Testis (tissue), 5 donors: ENCODE measurements at places on chromosomes 4 and X. TPM values are rescaled to one million over a fixed set of nuclear protein-coding genes. Genes with fewer than 3 reads are reported as not detected.

Gene SCRG1
- 32.0 TPM for total RNA-seq

Gene GAGE2A
- total RNA-seq, result 28.8 TPM

Gene C4orf51
- 0.87 TPM for total RNA-seq

Gene ATP2B3
- total RNA-seq, result 0.16 TPM

Gene SSX4
- total RNA-seq, result 2.7 TPM

Gene MAB21L2
- not detected for total RNA-seq

Gene CENPVL1
- not detected for total RNA-seq

Gene HTATSF1
- total RNA-seq, result 115 TPM

Gene SPACA5
- 18.9 TPM for total RNA-seq

Gene PLP1
- 119 TPM for total RNA-seq

Gene TSPAN6
- total RNA-seq, result 133 TPM

Gene PAGE2B
- 33.9 TPM for total RNA-seq

Gene TREX2
- 4.0 TPM for total RNA-seq

Gene TDO2
- 0.62 TPM for total RNA-seq

Gene NAP1L2
- total RNA-seq, result 5.1 TPM

Gene SLC2A9
- total RNA-seq, result 7.5 TPM

Gene GABRQ
- total RNA-seq, result 3.5 TPM

Gene DCAF8L2
- 125 TPM for total RNA-seq

Gene FGF2
- 4.9 TPM for total RNA-seq

Gene SUPT20HL2
- 17.1 TPM for total RNA-seq

Gene STEEP1
- 41.9 TPM for total RNA-seq

Gene MSANTD1
- total RNA-seq, result 10.1 TPM

Gene TRAM1L1
- total RNA-seq, result 8.3 TPM

Gene HMX1
- 4.2 TPM for total RNA-seq

Gene TCP11X2
- total RNA-seq, result 7.2 TPM

Gene GUCY1A1
- 2.5 TPM for total RNA-seq

Gene GPR143
- 1.7 TPM for total RNA-seq

Gene RTL3
- total RNA-seq, result not detected
